ENCODE measurements at places on chromosomes 3 and 15.
A peak's percentile ranks its signal among the peaks of the same experiment; 100 is the strongest.

- no peak for DNase-seq
These were observed 99.5 kb upstream of the CNTN3 start for GRCh38 chr3:74713977-74714376.

GRCh38 chr3:148735597-148735996 lies 37.9 kb downstream of the AGTR1 start:
- no peak for DNase-seq

DNA sequence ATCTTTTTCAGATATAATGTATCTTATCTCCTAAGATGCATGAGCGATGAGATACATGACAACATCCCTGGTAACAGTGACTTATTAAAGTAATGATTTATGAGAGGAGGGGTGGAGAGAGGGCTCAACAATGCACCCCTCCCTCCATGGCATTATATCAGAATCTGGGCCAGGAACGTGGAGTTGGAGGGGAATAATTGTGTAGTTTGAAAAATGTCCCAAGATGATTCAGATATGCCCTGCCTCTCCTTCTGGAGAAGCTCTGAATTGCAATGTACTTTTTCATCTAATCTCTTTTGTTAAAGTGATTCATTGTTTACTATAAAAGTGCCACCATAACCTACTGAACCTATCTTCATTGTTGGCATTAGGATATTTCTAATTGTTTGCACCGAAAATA lies 86.5 kb downstream of the FRMD4B start:
- DNase-seq: no peak

DNA sequence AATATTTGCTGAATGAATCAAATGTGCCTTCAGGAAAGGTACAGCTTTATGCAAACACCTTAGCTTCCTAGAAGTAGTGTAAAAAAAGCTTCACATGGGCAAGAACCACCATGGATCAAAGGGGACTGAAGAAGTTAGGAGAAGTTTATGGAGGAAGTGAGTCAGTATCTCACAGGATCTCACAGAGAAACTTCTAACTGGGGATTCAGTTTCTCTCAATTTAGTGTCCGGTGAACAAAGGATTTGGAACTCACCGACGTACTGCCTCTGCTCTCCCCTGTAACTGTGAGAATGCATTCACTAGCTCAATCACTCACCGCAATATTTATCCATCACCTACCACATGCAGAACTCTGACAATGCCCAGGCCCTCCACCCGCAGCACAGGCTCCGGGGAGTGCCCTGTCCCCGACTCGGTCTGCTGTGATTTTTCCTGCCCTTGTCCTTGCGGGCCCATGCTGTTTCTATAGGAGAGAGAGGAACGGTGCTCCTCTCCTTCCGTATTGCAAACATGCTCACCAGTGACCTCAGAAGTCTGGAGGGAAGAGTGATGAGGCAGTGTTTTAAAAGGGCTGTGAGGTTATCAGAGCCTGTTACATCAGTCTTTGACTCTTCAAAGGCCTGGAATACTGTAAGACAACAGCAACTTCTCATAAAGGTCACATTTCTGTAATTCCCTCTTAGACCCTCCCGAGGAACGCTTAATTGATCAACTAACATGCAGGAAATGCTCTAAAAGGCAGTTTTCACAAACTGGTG lies 222.5 kb upstream of the ICE2 start:
- DNase-seq: no peak

DNA sequence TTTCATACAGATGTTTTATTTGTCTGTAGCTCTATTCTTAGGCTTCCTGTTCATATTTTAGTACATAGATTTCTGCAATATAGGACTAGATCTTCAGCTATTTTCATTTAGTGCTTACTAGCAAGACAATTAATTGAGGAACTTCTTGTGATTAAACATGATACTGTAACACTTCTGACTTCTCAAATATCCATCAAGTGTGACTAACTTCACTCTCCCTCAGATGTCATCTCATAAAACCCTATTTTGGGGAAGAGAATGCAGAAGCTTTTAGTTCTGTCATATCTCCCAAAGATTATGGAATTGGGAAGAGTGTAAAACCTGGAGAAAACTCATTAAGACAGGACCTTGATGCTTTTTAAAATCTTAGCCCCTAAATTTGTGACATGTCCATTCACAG lies 28.6 kb upstream of the GOLIM4 start:
- DNase-seq: no peak

- DNase-seq: peak; percentile 13
These were observed 5.9 kb upstream of the CLDN16 start for GRCh38 chr3:190382082-190382481.

- no peak for DNase-seq
These were observed 158.9 kb upstream of the CADPS start for GRCh38 chr3:63034101-63034500.

DNA sequence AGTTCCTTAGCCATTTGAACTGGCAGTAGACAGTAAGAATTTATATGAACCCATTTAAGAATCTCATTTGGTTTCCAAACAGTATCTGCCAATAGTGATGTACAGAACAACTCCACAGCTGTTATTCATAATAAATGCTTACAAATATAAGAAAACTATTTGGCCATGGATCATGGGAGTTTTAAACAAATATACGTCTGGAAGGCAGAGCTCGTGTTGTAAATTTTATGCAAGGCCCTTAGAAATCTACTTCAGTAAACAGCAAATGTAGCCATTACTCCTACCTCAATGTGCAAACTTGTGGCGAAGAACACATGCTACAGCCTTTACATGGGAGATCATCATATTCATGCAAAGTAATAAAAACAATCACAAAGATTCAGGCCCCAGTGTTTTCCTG lies 65.3 kb upstream of the NANOGP8 start:
- DNase-seq: no peak

DNA sequence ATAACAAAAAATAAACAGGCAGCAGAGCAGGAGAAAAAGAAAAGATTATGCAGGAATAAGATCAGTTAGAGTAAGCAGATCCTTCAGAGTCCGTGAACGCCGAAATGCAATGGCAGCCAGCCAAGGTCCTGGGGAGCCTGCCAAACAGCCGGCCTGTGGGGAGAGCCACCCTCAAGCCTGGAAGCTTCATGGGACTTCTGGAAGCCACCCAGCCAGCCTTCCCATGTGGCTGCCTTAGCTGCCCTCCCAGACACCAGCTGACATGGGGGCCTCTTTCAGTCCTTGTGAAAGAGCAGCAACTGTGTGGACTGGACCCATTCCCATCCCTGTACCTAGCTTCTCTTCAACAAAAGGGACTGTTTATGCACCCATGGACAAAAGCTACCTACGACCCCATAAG lies 64.9 kb upstream of the RAD18 start:
- peak; percentile 41 for DNase-seq

DNA sequence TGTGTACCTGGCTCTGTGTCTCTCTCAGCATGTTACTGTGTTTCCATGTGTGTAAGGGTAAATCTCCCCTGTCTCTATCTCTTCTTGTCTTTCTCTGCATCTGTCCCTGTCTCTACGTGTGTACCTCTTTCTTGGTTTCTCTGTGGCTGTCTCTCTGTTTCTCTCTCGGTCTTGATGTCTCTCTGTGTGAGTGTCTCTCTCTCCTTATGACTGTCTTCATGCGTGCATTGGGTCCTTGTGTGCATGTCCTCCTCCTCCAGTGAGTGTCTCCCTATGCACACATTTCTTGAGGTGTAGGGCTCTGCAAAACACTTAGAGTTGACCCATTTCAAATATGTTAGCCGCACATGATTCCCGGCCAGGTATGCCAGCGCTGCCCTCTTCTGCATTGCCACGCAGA lies 903.3 kb upstream of the CFAP20DC start:
- no peak for DNase-seq

DNA sequence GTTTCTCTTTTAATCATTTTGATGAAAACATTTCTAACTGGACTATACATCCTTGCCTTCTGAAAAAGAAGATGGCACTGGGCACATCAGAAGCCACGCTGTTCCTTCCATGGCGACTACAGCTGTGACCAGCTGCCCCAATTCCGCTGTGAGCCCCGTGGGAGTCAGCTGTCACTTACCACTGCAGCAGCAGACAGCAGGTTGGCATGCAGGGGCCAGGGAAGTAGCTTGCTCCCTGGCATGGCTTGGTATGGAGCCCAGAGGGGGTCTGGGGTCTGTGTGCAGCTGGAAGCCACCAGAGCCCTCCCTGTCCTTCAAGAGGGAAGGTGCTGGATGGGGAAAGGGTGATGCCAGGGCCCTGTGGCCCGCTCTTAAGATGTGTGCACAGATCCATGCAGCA lies 4.5 kb upstream of the ZXDC start:
- no peak for DNase-seq

DNA sequence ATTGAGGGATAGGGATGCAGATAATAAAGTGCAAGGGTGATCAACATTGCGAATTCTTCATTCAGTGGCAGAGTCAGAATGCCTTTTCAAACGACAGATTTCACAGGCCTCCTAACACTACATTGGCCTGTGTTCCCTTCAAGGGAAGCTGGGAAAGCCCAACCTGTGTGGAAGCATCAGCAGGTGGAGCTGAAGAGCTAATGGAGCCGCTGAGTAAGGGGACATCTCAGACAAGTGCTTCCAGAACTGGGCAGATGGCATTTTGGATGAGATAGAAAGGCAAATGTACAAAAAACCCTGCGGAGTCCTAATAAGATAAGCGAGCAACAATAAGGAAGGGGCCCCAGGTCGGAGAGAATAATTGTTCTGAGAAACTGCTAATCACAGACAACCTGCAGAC lies 8.5 kb upstream of the SLC24A5 start:
- DNase-seq: no peak
